ENCODE measurements at places on chromosomes 3 and 15. TPM values are rescaled to one million over a fixed set of nuclear protein-coding genes. Genes with fewer than 3 reads are reported as not detected.

TBL1XR1 gene
- total RNA-seq, result 216 TPM

SSUH2 gene
- not detected for total RNA-seq

PPP1R2 gene
- total RNA-seq, result 133 TPM

FBXL22 gene
- total RNA-seq, result 0.15 TPM

RFX7 gene
- total RNA-seq, result 5.8 TPM

PLS1 gene
- 0.33 TPM for total RNA-seq

IL5RA gene
- total RNA-seq, result not detected

SLC9C1 gene
- not detected for total RNA-seq

FSTL1 gene
- 752 TPM for total RNA-seq

RTP3 gene
- total RNA-seq, result not detected
